Hair follicle dermal papilla cell (primary cell): ENCODE measurements at places on chromosomes 13 and 19. TPM values are rescaled to one million over a fixed set of nuclear protein-coding genes. Genes with fewer than 3 reads are reported as not detected.

The RPL18 gene
- total RNA-seq = 1,307 and 1,432 TPM in 2 replicates

The ALOX5AP gene
- total RNA-seq = not detected in 2 replicates

The NXNL1 gene
- not detected in 2 replicates for total RNA-seq

The S1PR4 gene
- total RNA-seq = not detected in 2 replicates

The FGF21 gene
- not detected in 2 replicates for total RNA-seq

The TPTE2 gene
- total RNA-seq = not detected in 2 replicates

The LIG1 gene
- total RNA-seq = 6.3 and 7.5 TPM in 2 replicates

The RGCC gene
- 56.2 and 151 TPM in 2 replicates for total RNA-seq

The PLK5 gene
- total RNA-seq = under 0.01 and 0.12 TPM in 2 replicates

The ZNF610 gene
- total RNA-seq = 1.9 and 2.6 TPM in 2 replicates

The JSRP1 gene
- not detected in 2 replicates for total RNA-seq

The FREM2 gene
- total RNA-seq = 0.16 TPM in 1 of 2 replicates, not detected in the other

The SBNO2 gene
- total RNA-seq = 109 and 130 TPM in 2 replicates

The MAST1 gene
- 0.16 and 0.36 TPM in 2 replicates for total RNA-seq

The KLK12 gene
- total RNA-seq = not detected in 2 replicates

The BCAM gene
- total RNA-seq = 1.6 and 3.6 TPM in 2 replicates

The GTF2F2 gene
- 20.9 and 21.9 TPM in 2 replicates for total RNA-seq

The FCHO1 gene
- total RNA-seq = 0.32 and 1.5 TPM in 2 replicates

The LILRA1 gene
- not detected in 2 replicates for total RNA-seq

The B3GNT8 gene
- 5.8 TPM in 2 replicates for total RNA-seq

The SERP2 gene
- total RNA-seq = 4.1 TPM in 2 replicates

The HIF3A gene
- 0.12 and 1.8 TPM in 2 replicates for total RNA-seq

The NOVA2 gene
- total RNA-seq = not detected in 2 replicates

The SCAMP4 gene
- 64.8 and 74.0 TPM in 2 replicates for total RNA-seq

The GARIN5B gene
- not detected in 2 replicates for total RNA-seq

The TUBA3C gene
- not detected in 2 replicates for total RNA-seq

The TSPAN16 gene
- total RNA-seq = not detected in 2 replicates

The ZNF667 gene
- total RNA-seq = 3.9 and 4.9 TPM in 2 replicates

The BRME1 gene
- 0.36 and 0.97 TPM in 2 replicates for total RNA-seq

The DPF1 gene
- total RNA-seq = 0.61 and 2.3 TPM in 2 replicates

The JAK3 gene
- 5.6 and 15.3 TPM in 2 replicates for total RNA-seq

The SLITRK6 gene
- 0.12 and 0.16 TPM in 2 replicates for total RNA-seq

The CEACAM4 gene
- total RNA-seq = not detected in 2 replicates

The INSR gene
- 23.4 and 36.7 TPM in 2 replicates for total RNA-seq

The CCDC124 gene
- total RNA-seq = 16.6 and 21.7 TPM in 2 replicates

The KLK2 gene
- not detected in 2 replicates for total RNA-seq

The PLIN5 gene
- total RNA-seq = not detected in 2 replicates

The TEX29 gene
- not detected in 2 replicates for total RNA-seq

The KIR3DL1 gene
- not detected in 2 replicates for total RNA-seq

The CLDND2 gene
- total RNA-seq = not detected in 2 replicates

The TEX26 gene
- not detected in 2 replicates for total RNA-seq

The ZNF616 gene
- 5.8 and 7.0 TPM in 2 replicates for total RNA-seq

The FBN3 gene
- not detected in 2 replicates for total RNA-seq

The F2RL3 gene
- total RNA-seq = 0.12 TPM in 1 of 2 replicates, not detected in the other

The NALCN gene
- total RNA-seq = 0.49 and 0.73 TPM in 2 replicates

The KLK3 gene
- total RNA-seq = not detected in 2 replicates

The GFY gene
- not detected in 2 replicates for total RNA-seq

The OR4F17 gene
- not detected in 2 replicates for total RNA-seq

The HOMER3 gene
- total RNA-seq = 107 and 136 TPM in 2 replicates

The MEIS3 gene
- 36.7 and 51.6 TPM in 2 replicates for total RNA-seq

The CEACAM6 gene
- total RNA-seq = not detected in 2 replicates

The CACNA1A gene
- 19.3 and 23.5 TPM in 2 replicates for total RNA-seq

The ACP7 gene
- 0.36 and 1.1 TPM in 2 replicates for total RNA-seq

The CD22 gene
- total RNA-seq = not detected in 2 replicates

The ALG11 gene
- total RNA-seq = 26.4 and 34.2 TPM in 2 replicates

The STRN4 gene
- total RNA-seq = 83.5 and 94.1 TPM in 2 replicates

The DENND1C gene
- total RNA-seq = not detected in 2 replicates

The KLHL1 gene
- total RNA-seq = not detected in 2 replicates

The MBD3L3 gene
- not detected in 2 replicates for total RNA-seq
